ENCODE measurements at places on chromosomes 5 and 9.

- DNase-seq: no peak
Observed at GRCh38 chr5:28499766-28500290, 1461.4 kb upstream of the CDH9 start.

- no peak for DNase-seq
Observed at GRCh38 chr9:14213504-14213903, 100.4 kb downstream of the NFIB start.

DNA sequence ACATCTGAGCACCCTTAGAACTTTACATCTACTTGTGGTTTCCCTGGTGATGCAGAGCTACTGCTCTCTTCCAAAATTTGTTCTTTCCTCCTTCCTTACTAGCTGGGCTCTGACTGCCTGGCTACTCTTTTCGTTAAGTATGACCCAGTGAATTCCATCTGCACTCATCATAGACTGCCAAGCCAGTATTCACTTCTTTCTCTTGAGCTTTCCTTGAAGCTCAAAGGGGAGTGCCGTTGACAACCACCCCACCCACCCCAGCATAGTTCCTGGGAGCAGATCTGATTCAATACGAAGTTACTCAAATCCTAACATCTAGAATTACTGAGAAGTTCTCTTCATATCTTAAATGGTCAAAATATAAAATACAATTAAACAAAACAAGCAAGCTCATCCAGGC is 190.5 kb downstream of the ADAMTS12 start:
- DNase-seq: no peak

DNA sequence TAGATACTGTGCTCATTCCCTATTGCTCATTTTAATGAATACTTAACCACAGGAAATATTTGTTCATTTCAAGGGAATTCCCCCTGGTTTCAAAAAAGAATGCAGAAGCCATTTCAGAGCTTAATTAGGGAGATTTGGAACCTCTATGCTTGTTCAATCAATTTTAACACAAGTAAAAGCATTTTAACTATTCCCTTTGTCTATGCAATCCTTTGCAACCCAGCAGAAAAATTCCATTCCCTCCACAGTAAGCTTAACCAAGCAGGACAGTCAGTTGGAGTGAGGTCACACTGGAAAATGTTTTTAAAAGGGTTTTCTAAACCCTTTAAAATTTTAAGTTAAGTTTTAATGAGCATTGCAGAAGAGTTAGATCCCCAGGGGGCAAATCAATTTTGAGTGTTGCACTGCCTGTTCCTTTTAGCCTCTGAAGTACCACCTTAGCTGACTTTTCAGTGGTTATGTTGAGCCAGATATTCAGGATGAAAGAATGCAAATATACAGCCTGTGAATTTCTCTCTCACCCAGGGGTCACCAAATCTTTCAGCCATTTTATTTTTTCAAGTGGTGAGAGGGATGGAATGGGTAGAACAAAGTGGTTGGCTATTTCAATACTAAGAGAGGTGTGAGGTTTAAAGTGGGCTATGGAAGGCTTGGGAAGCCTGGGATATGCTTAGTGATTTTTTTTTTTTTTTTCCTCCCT is 356.2 kb upstream of the NUDT12 start:
- no peak for DNase-seq

DNA sequence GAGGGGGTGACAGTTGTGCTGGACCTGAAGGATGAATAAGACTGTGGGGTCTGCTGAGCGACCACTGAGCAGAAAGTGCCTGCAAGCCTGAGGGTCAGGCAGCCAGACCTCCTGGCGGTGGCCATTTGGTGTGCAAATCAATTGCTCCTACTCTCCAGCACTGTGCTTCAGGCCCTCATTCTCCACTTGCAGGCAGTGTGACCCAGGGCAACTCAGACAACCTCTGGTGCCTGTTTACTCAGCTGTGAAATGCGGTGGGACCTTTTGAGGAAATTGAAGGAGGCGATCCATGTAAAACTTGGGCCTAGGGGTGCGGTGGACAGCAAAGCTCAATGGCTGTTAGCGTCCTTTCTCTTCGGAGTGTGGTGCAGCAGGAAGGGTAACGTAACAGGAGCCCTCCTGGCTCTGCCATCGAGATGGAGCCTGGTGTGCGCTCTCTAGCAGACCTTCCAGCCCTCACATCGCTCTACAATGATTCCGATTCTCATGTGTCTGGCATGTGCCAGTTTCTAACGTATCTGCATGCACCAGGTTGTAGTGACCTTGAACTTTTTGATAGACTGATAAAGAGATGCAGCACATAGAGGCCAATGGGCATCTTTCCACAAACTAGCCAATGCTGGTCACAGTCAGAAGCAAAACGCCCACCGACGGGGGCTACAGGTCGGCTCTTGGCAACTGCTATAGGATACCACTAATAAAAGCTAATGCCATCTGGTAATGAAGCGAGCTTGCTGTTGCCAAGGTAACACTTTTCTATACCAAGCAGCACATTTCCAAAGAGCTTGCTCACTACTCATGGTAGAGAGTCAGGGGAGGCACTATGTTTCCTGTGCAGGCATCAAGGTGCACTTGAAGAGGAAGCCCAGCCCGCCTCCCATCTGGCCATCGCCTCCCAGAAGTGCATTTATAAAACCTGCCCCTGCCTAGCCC is 159.7 kb upstream of the RAPGEF1 start:
- no peak for DNase-seq

DNA sequence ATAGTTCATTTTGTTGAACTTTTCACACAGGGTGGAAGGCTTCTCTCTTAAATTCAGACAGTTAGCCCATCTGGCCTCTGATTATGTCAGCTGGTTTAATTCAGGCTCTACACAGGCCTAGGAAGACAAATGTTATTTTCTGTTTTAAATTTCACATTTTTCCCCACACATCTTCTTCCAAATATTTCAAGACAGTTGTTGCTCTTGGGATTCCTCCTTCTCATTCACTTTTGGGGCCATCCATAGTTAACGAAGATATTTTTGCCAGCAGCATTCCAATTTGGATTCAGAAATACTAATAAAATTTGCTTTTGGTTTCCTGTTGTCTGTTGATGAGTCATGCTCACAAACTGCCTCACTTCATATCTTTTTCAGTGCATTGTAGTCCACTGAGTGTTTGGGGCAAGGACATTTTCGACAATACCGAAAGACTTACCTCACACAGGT is 475.4 kb downstream of the DMAC1 start:
- DNase-seq: no peak

DNA sequence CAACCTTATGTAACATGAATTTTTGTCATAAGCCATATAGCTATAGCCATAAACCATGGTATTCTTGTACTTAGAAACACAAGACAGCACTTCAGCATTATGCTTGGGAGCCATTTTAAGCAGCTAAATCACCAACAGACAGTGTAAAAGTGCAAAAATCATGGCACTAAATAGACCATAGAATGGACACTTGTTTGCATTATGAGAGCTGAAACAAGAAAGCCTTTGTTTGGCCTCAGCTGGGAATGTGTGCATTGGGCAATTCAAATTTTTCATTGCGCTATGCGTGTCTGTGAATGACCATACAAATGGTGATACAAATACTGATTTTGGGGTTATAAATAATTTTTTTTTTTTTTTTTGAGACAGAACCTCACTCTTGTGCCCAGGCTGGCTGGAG is 23.7 kb downstream of the KDM4C start:
- DNase-seq: no peak

GRCh38 chr5:633501-633955 is 21.4 kb downstream of the CEP72 start:
- no peak for DNase-seq

DNA sequence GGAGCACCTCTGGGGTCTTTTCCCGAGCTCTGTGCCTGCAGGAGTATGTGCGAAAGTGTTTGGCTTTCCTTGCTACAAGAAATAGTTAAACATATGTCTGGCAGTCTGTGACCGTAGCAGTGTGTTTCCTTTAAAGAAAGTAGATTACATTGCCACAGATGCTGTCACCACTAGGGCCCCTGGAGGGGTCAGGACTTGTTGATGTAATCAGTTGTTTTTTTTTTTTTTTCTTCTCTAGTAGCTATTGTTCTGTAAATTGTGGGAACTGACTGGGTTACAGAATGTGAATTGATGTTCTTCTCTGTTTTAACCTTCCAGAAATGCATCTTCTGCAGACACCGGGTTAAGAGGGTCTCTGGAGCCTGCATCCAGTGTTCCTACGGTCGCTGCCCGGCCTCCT is 345.6 kb downstream of the KDM4C start:
- no peak for DNase-seq

GRCh38 chr9:37053684-37054362 is 19.8 kb upstream of the PAX5 start:
- no peak for DNase-seq

DNA sequence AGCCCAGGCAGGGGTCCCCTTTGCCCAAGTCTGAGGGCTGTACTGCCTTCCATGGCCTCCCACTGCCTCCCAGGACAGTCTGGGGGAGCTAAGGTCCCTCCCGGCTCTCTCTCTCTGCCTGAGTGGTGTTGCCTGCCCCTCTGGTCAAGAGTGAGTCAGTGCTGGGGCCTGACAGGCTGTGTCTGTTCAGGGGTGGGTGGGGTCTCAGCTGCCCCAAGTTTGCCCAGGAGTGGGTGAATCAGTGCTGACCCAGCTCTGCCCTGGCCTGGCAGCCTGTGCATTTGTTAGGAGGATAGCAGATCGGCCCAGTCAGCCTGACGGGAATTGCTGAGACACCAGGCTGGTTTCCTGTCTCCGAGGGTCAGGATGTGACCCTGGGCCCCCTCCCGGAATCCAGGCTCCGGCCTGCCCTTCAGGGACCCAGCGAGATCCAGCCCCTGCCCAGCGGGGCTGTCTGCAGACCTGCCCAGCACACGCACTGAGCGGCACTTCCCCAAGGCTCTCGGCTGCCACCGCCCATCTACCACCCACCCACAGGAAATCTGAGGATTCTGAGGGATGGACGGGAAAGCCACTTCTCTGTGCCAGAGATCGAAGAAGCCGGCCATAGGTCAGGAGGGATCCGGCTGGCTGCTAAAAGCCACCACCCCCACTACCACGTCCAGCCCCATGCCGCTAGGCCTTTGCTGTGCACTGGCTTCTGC is 15.9 kb downstream of the ENG start:
- DNase-seq: no peak

- DNase-seq: no peak
Observed at GRCh38 chr5:94754824-94755223, 136.4 kb downstream of the SLF1 start.

- DNase-seq: no peak
Observed at GRCh38 chr5:157161996-157162395, 4.1 kb downstream of the GARIN3 start.

GRCh38 chr5:112823656-112824055 is 37.4 kb upstream of the SRP19 start:
- no peak for DNase-seq

DNA sequence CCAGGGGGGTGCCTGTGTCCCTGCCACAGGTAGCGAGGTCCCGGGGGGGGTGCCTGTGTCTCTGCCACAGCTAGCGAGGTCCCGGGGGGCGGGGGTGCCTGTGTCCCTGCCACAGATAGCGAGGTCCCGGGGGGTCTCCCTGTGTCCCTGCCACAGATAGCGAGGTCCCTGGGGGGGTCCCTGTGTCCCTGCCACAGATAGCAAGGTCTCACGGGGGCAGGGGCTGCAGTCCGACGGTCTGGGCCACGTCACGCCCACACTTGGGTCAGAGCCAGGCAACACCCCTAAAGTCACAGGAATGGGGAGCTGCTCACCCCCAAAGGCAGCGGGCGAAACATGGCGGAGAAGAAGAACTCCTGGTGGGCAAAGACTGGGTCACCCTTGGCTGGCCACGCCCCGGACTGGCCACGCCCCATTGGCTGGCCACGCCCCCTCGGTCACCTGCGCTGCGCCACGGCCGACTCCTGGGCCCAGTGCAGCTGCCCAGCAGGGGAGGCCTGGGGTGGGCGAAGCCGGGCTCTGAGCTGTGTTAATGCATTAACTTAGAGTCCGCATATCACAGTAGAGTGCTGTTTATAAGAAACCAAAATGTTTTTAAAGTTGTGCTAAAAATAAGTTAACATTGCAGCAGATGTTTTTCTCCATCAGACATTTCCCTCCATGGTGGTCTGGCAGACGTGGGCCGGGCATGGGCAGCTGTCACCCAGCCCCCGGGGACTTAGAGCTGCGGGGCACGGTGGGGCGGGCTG is 7.0 kb downstream of the NOXA1 start:
- DNase-seq: no peak

GRCh38 chr5:65907135-65907534 is 19.2 kb upstream of the ERBIN start:
- DNase-seq: no peak

DNA sequence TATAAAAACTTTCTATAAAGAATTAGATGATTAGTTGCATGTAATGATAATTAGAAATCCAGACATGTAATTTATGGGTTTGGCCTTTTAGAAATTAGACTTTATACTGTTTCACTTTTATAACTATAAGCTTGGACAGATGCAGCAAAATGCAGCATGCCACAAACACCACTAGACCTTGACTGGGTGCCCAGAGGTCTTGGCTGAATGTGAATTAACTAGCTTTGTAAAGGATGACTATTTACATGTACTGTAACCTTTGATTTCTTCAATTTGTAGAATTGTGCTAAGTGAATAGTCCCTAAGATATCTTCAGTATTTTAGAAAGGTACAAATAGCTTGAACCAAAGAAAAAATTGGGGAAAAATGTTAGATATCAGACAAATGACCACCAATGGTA is 2168.1 kb downstream of the MAT2B start:
- no peak for DNase-seq

DNA sequence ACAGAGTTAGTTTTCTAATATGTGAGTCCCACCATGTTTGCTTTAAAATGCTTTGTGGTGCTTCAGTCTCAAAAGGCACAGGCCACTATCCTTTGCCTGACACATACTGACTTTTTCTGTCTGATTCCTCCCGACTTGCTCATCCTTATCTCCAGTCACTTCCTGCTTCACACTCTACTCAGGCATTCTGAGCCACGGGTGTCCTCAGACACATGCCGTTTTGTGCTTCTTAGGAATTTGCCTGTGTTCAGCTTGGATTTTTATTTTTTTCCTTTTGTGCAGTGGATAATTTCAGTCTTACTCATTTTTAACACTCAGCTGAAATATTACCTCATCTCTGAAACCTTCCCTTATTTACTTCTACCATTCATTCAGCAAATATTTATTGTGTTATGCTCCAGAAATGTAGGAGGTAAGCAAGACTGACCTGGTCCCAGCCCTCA is 54.1 kb downstream of the MAN2A1 start:
- no peak for DNase-seq

DNA sequence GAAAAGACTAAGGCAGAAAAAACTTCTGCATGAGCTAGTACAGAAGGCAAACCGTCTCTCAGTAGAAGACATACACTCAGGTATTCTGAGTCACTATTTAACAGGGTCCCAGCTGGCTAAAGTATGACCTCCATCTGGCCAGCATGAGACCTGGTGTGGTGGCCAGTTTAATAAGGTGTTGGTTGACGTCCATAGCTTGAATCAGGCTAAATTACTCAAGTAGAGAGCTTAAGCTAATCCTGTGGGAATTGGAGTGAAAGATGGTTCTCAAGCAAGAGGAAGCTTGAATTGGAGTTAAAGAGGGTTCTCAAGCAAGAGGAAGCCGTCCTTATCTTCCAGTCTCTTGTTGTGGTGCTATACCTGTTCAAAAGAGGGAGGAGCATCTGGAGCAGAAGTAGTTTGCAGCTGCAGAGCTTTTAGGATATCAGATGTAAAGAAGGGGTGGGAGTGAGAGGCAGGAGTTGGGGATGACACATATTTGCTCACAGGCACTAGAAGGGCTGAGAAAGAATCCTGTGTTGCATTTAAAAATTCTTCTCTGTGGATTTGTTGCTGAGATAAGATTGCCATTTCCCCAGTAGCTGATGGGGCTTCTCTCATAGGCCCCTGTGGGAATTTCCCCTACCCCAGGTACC is 136.1 kb upstream of the RUSC2 start:
- no peak for DNase-seq

GRCh38 chr5:113487781-113488644 is at the start of gene MCC:
Gene MCC (minus strand): TSS chr5:113488453.
- peak; percentile 26 for DNase-seq

All from activated T-cell treated with anti-CD3 and anti-CD28 coated beads for 48 hours (primary cell).